Stimulated activated CD8-positive, alpha-beta memory T cell treated with anti-CD3 and anti-CD28 coated beads, Interleukin-7, amount 100 ng/mL, for 1 hour (primary cell): ENCODE measurements at places on chromosomes 4 and X.

DNA sequence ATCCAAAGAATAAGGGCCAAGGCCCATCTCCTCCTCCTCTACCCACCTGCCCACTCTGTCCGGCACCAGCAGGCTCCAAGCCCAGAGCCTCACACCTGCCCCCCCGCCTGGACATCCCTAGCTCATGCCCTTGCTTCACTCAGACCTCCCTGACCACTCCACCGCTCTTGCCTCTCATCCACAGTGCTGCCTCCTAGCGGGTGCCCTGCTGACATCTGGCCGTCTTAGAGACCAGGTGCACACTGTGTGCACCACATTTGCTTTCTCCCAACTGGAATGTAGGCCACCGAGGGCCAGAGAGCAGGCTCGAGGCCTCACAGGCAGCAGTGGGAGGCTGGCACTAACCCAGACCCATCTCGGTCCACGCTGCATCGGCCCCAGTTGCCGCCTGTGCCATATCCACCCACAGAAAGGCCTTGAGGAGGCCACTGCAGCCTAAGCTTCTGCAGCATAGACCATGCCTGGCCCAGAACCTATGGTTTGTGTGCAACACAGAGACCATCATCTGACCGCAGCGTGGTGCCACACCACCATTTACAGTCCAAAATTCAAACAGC, 13.5 kb downstream of the LETM1 start:
- no peak for DNase-seq

DNA sequence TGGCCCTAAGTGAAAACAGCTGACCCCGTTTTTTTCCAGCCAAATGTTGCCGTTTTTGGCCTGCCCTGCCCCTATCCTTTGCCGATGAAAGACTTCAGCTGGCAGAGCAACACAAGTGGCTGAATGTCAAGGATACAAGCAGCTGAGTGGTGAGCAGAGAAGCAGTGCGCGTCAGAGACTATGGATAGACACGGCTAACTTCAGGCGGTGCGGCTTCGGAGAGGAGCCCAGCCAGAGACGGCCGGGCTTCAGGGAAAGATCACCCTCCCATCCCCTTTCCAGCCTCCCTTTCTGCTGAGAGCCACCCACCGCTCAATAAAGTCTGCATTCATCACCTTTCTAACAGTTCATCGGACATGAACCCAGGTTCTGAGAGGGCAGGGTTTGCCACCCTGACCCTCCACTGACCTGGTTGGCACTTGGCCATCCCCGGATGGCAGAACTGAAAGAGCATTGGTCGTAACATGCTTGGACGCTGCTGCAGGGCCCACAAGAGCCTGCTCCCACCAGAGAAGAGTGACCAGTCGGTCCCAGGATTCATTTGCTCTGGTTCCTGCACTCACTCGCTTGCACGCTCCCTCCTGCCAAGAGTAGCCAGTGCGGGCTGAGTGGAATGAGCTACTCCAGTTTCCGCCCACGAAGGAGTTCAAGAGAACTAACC, 125.8 kb downstream of the PPEF1 start:
- DNase-seq: no peak

DNA sequence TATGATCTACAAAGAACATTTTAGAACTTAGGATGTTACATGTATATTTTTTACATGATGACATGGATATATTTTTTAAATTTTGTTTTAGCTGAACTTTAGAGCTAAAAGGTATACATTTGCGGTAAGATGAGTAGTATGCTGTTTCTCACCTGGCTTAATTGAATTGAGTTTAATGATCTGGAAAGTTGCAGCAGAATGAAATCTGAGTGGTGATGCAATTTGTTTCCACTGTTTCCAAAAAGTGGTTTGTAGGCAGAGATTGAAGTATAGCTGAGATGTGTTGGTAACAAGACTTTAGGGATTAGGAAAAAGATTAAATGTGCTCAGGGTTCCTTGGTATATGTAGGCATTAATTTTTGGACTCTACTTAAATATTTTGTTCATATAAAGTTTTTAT, 68.1 kb downstream of the HPF1 start:
- DNase-seq: no peak

DNA sequence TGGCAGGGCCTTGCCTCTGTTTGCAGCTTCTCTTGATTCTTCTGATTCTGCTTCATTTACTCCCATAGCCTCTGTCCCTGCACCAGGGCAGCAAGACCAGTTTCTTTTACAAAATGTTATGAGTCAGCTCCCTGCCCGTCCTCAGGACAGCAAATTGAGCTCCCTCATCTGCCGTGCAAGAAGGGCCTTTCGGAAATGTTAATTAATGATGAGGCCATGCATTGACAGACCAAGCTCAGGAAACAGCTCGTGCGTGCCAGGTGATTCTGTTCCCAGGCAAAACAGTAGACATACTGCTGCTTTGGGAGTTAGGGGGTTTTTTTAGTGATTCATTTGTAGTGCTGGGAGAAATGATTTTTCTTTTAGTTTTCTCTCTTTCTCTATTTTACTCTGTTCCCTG, 231.7 kb downstream of the FBXW7 start:
- DNase-seq: no peak

- no peak for DNase-seq
Measured at GRCh38 chr4:20528508-20528907, 171.8 kb upstream of the PACRGL start.

DNA sequence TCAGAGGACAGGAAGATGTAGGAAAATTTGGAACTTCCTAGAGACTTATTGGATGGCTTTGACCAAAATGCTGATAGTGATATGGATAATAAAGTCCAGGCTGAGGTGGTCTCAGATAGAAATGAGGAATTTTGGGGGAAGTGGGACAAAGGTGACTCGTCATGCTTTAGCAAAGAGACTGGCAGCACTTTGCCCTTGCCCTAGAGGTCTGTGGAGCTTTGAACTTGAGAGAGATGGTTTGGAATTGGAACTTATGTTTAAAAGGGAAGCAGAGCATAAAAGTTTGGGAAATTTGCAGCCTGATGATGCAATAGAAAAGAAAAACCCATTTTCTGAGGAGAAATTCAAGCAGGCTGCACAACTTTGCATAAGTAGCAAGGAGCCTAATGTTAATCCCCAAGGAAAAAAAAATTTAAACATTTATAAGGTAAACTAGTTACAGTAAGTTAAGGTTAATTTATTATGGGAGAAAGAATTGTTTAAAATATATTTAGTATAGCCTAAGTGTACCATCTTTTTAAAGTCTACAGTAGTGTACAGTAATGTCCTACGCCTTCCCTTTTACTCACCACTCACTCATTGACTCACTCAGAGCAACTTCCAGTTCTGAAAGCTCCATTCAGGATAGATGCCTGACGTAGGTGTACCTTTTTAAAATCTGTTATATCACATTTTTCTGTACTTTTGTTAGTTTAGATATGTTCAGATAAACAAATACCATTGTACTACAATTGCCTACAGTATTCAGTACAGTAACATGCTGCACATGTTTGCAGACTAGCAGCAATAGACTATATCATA, 101.2 kb downstream of the FAM13A start:
- no peak for DNase-seq

- no peak for DNase-seq
Measured at GRCh38 chrX:22365460-22365859, 92.7 kb downstream of the CBLL2 start.

GRCh38 chr4:147916351-147916750, 184.5 kb downstream of the ARHGAP10 start:
- no peak for DNase-seq

DNA sequence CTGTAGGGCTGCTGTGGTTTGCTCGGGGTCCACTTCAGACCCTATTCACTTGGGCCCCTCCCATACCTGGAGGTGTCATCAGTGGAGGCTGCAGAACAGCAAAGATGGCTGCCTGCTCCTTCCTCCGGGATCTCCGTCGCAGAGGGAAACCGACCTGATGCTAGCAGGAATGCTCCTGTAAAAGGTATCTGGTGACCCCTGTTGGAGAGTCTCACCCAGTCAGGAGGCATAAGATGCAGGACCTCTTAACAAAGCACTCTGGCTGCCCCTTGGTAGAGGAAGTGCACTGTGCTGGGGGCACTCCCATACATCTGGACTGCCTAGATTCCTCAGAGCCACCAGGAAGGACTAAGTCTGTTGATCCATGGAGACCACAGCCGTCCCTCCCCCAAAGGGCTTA, 296.9 kb downstream of the GRID2 start:
- no peak for DNase-seq

- no peak for DNase-seq
Measured at GRCh38 chr4:84451546-84451945, 47.5 kb downstream of the NKX6-1 start.

- no peak for DNase-seq
Measured at GRCh38 chr4:87192145-87192919, 28.1 kb downstream of the KLHL8 start.
